Mesenchymal stem cell (in vitro differentiated cells and primary cell): ENCODE measurements at places on chromosomes 12 and 14.

DNA sequence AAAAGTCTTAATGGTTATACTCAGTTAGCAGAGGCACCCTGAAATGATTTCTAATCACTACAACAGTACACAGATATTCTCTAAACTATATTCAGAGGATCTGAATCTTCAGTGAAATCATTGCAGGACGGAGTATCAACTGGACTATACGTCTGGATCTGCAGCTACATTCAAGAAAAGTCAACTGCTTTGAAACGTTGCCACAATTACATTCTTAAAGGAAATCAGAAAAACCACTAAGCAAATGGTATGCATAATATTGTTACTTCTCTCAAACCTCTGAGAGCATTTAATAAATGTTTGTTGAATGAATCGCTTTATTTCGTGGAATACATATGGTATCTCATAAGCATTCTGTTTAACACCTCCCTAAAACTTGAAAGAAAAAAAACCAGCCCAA lies 67.4 kb downstream of the MED13L start:
- DNase-seq: no peak

DNA sequence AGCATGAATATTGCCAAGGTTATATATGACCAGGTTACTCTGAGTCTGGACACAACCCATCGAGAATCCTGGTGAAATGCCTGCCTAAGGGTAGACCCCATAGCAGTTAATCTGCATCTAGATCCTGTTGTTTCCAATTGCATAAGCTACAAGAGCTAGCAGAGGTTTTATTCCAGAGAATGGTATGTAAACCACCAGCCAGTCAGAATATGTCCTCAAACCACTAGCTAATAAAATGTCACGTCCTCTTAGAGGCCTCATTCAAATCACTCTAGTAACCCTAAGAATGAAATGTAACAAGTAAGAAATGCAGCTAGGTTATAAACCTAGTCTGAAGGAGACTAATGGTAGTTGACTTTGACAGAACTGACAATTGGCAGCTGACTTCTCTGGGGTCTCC lies 9.0 kb upstream of the YLPM1 start:
- DNase-seq: peak; percentile 12

GRCh38 chr12:101209319-101210302 lies at the start of gene SLC5A8:
TSS of gene SLC5A8 (minus strand) at chr12:101210238. CDS start at chr12:101209848, 390 bp downstream.
- no peak for DNase-seq

- DNase-seq: no peak
These were observed 461.2 kb downstream of the TMEM121 start for GRCh38 chr14:105987563-105987962.

- no peak for DNase-seq
These were observed 1035.0 kb downstream of the SLC16A7 start for GRCh38 chr12:60630796-60631195.

GRCh38 chr14:22456998-22457594 lies 131.9 kb downstream of the DAD1 start:
- no peak for DNase-seq

DNA sequence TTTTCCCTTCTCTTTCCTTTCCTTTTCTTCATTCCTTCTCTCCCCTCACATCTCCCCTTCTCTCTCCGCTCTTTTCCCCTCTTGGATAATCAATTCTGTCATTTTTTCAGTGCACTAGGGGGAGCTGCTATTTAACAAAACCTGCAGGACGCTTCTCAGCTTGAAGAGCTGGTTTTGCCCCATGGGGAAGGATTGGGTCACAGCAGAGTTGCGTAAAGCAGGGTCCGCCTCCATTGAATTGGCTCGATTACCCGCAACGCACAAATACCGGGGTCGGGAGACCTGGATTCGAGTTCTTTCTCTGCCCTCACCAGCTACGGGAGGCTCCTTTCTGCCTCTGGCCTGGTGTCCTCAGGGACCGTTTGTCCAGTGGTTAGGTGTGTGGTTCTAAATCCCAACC lies 42.1 kb upstream of the CHGA start:
- no peak for DNase-seq

GRCh38 chr12:59403259-59403932 lies 192.4 kb upstream of the SLC16A7 start:
- DNase-seq: peak; percentile 74

- no peak for DNase-seq
These were observed 10.3 kb upstream of the OAS3 start for GRCh38 chr12:112927925-112928324.

GRCh38 chr14:76352639-76353281 lies 23.2 kb upstream of the ESRRB start:
- DNase-seq: peak; percentile 38

GRCh38 chr12:85759091-85759490 lies 77.1 kb downstream of the RASSF9 start:
- DNase-seq: no peak

DNA sequence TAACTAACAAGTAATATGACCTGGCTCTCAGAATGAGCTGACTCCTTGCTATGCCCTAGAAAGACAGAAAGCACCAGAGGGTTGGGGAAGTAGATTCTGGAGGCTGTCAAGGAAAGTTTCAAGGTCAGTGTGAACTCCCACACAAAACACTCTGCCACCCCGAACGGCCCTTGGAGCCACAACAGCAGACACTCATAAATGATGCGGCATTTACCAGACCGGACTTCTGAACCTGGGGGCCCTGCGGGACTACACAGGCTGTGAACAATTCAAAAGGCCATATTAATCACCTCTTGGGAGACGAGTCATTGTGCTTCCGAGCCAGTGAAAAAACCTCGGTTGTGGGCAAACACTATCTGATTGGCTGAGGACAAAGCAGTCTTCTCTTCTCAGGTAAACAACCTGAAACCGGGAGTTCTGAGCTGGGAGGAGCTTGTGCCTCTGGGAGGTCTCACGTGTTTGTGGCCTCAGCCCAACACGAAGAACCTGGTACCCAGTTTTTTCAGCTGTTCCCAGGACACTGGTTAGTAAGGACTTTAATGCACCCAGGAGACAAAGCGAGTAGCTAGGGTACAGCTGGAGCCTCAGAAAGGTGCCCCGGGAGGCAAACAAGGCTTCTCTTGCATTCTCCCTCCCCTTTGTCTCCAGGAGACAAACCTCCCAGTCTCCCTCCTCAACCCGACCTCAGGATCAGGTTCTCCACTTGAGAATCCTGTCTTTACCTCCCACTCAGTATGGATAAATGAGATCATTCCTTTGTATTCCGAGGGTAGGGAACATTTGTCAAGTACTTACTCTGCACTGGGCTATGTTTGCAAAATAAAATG lies 35.3 kb downstream of the VWF start:
- DNase-seq: no peak

GRCh38 chr14:21735639-21736307 lies 62.2 kb upstream of the OR4E1 start:
- no peak for DNase-seq

DNA sequence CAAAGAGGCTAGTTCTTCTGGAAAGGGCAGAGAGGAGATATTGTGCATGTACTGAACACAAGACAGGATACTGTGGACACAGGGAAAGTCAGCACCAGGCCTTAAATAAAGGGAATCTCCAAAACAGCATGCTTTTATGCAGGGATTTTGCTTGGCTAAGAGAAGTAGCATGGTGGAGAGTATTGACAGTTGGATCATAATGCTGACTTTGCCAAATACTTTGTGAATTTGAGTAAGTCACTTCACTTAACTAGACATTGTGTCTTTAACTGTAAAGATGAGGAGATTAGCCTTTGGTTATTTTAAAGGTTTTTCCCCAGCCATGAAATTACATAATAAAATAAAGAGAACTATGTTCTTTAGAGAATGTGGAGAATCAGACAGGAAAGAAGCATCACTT lies 24.5 kb downstream of the GALNT8 start:
- DNase-seq: no peak

- DNase-seq: no peak
These were observed 6.6 kb downstream of the ERBB3 start for GRCh38 chr12:56086608-56087007.

DNA sequence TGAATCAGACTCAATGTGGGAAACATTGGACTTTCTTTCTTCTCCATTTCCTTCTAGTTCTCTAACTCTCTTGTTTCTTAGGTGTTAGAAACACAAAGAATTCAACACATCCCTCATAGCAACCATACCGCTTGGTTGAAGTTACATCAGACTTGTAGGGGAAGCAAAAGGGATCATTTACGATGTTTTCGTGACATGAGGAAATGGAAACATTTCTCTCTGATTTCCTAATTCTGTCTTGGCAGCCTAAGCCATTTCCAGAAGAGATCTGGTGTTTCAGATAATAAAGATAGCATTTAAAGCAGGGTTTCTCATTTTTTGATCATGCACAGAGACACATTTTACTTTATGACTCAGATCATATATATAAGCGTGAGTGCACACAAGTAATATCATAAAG lies 202.0 kb downstream of the TMEM132C start:
- no peak for DNase-seq

DNA sequence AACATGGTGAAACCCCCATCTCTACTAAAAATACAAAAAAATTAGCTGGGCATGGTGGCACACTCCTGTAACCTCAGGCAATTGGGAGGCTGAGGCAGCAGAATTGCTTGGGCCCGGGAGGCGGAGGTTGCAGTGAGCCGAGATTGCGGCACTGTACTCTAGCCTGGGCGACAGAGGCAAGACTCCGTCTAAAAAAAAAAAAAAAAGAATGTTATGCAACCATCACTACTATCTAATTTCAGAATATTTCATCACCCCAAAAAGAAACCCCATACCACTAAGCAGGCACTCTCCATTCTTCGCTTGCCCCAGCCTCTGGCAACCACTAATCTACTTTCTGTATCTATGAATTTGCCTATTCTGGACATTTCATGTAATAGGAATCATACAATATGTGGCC lies 68.8 kb upstream of the AMN start:
- DNase-seq: no peak

- DNase-seq: no peak
These were observed 398.8 kb upstream of the RGS6 start for GRCh38 chr14:71533390-71533789.

DNA sequence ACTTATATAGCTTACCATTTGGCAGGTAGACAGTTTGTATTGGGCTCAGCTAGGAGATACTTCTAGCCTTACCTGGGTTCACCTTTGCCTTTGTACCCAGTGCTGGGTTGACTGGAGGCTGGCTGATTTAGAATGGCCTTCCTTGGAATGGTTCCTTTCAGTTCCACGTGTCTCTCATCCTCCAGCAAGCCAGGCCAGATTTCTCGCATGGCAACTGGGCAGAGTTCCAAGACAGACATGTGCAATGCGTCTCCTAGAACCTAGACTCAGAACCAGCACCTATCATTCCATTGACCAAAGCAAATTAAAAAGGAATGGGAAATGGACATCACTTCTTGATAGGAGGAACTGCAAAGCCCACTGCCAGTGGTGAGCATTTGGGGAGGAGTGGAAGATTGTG lies 79.1 kb upstream of the BDKRB2 start:
- DNase-seq: peak; percentile 26
